ENCODE measurements at places on chromosomes 12 and 14.

DNA sequence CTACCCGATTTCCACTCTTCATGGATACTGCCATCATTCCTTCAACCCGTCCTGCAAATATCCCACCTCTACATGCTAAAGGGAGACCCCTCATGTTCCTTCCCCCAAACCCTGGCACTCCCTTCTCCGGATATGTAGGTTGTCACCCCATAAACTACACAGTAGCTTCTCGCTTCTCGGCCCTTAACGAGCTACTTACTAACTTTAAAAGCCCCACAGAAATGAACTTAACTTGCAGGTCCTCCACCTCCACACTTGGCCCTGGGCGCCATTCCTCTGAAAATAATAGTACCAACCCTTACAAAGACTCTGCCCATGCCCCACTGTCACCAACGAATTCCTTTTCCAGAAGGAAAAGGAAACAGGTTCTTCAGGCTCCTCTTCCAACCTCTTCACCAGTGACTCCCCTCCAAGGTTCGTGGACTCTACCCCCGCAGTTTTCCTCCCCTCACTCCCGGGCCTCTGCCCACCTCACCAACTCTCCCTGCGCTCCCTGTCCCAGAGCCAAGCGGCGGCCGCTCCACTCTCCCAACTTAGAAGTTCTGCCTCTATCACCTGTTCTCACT lies 1.2 kb downstream of the SPPL3 start:
- DNase-seq = no peak

GRCh38 chr12:12561371-12562015 lies 1.2 kb downstream of the DUSP16 start:
- DNase-seq = peak; percentile 63

DNA sequence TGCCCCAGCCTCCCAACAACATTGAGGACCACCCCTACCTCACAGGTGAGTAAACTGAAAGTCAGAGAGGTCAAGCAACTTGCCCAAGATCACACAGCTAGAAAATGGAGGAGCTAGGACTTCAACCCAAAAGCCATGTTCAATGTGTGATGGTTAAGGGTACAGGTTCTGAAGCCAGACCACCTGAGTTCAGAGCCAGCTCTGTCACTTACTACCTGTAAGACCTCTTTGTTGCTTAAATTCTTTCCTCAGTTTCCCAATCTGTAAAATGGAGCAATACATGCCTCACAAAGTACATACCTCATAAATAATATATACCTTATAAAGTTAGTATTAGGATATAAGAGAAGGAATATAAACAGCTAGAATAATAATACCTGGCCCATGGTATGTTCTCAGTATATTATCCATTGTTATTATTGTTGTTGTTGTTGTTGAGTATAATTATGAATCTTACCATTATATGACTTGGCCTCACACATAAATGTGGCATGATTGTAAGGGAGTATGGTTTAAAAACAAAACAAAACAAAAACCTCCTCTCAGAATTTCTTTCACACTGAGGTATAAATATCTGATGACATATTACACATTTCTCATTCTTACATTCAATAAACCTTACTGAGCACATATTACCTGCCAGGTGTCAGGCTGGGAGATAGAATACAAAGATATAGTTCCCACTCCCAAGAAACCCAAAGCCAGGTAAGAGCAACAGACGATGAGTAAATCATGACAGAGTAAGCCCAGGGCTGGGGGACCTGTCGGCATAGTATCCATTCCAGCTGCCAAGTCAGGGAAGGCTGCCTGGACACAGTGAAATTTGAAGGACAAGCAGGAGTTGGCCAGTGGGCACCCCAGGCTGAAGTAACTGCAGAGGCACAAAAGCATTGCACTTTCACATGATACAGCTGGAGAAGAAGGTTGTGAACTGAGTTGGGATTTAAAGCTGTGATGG lies 19.6 kb downstream of the CMKLR1 start:
- no peak for DNase-seq

- DNase-seq = no peak
Observed at GRCh38 chr14:54739514-54739913, 163.1 kb downstream of the GCH1 start.

- no peak for DNase-seq
Observed at GRCh38 chr12:82176026-82176425, 182.2 kb downstream of the CCDC59 start.

GRCh38 chr12:112870267-112870980 lies 36.3 kb upstream of the OAS1 start:
- DNase-seq = no peak

GRCh38 chr14:100804558-100805309 lies 21.2 kb upstream of the MEG3 start:
- DNase-seq = no peak

DNA sequence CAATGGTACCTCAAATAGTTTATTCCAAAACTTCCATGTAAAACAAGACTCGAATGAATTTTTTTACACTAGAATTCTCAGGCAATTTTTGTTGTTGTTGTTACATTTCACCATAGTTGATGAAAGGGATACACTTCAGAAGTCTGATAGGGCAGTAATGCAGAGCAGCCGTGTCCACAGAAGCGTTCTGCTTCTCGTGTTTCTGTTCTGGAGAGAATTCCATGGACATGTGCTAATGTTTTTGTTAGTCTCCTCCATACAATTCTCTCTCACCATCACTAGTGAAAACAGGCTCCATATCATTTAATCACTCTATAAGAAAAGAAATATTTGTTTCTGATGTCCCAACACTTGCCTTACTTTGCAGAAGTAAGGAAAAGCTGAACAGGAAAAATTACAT lies 606.1 kb downstream of the SLC16A7 start:
- peak; percentile 39 for DNase-seq

- no peak for DNase-seq
Observed at GRCh38 chr12:115763982-115764621, 513.4 kb downstream of the MED13L start.

DNA sequence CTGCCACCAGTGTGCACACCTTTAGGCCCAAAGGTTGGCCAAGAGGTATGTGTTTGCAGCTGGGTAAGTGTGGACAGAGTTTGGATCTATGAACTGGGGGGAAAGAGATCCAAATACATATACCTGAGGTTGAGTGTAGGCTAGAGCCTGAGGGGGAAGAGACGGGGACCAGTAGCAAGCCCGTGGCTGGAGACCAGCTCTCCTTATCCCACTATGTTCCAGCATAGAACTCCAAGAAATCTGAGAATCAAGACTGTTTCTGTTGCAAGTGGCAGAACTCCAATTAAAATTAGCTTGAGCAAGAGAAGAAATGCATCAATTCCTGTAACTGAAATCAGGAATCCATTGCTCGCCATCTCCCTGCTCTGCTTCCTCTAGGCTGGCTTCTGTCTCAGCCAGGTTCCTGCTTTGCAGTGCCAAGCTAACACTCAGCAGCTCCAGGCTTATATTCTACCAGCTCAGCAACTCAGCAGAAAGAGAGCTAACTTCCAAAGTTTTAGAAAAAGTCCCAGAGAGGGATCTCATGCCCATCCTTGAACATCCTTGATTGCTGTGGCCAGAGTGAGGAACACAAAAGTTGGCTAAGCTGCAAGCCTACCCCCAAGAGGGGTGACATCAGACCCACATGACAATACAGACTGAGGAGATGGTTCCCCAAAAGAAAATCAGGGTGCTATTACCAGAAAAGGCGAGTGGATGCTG lies 1.5 kb upstream of the PCK2 start:
- DNase-seq = no peak

DNA sequence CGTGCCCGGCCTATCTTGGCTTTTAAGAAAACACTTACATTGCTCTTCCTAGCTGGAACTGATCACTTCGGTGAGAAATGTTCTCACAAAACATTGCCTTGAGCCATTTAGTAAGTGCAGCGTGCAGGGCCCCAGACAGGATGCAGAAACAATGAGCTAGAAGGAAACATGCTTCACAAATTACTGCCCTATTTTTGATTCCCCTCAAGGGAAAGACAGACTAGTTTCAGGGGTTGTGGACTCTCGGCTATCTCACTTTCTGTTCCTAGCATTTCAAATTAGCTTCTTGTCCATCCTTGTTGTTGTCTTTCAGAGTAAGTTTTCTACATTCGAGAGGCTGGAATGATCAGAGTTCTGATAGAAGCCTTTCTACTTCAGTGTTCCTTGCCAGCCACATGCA lies 21.6 kb downstream of the TGFB3 start:
- DNase-seq = no peak

DNA sequence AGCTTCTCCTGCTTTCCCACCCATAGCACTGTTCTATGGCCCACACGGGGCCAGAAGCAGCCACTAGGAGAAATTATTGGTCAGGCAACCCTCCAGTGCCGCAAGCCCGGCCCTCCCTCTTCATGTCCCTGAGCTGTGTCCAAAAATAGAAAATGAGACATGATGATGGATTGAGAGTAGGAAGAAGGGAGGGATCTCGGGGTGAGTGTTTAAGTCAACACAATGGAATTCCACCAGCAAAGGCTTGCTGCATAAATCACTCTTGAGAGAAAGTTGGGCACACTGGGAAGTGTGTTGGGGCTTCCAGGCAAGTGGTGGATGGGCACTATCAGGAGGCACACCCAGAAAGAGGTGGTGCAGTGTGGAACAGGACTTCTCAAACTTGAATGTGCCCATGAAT lies 94.2 kb downstream of the LLPH start:
- peak; percentile 97 for DNase-seq

DNA sequence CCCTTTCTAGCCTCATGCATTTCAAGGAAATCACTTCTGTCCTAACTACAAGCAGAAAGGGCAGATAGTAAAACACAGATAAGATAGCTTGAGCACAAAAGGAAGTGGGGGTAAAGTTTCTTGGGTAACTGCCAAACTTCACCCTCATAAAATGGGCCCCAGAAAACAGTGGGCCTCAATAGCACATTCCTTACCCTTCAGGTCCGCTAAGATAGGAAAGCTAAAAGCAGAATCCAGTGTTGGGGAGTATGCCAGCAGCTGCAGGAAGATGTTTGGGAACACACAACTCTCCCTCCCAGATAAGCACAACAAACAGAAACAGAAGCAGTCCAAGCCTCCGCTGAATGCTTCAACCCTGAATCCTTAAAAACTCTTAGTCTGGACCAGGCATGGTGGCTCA lies 110.9 kb upstream of the MGAT4C start:
- DNase-seq = peak; percentile 49
